Lung microvascular endothelial cell (primary cell): ENCODE measurements at places on chromosomes 2 and 18.
A peak's percentile ranks its signal among the peaks of the same experiment; 100 is the strongest.

GRCh38 chr2:85659324-85659981 is 8.5 kb downstream of the SFTPB start:
- no peak for DNase-seq

GRCh38 chr18:21855432-21855831 is 114.8 kb downstream of the MIB1 start:
- DNase-seq: no peak

- DNase-seq: no peak
Observed at GRCh38 chr2:150327564-150328489, 159.6 kb downstream of the RND3 start.

GRCh38 chr2:229180658-229181057 is 90.4 kb downstream of the PID1 start:
- DNase-seq: no peak

GRCh38 chr18:48409591-48410094 is 460 bp upstream of the ZBTB7C start:
- peak; percentile 11 for DNase-seq

- peak; percentile 55 for DNase-seq
Observed at GRCh38 chr2:101038455-101039255, 36.6 kb downstream of the RPL31 start.
